ENCODE measurements at places on chromosomes 6 and 20. TPM values are rescaled to one million over a fixed set of nuclear protein-coding genes. Genes with fewer than 3 reads are reported as not detected.

Gene MYO6
- polyA plus RNA-seq = not detected

DNA sequence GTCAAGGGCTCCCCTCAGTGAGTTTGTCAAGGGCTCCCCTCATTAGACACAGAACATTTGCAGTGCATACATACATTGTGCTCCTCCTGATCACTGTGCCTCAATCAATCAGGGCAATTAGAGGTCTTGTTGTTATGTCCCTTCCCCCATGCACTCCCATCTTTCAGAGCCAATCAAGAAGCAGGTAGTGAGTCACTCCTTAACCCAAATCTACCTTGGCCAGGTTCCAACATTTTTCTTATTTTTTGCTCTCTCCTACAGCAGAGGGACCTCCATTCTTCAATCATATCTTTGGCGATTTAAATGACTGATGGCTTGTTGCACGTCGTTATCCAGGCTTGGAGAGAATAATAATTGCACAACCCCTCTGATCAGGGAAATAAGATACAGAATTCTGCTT is 409.9 kb upstream of the SPTLC3 start:
- H3K36me3 ChIP-seq = no peaks in the 10 kb centered on the region
- H3K27me3 ChIP-seq = no peaks in the 10 kb centered on the region
- H3K4me3 ChIP-seq = no peak overlapping the region
- no peak for DNase-seq
- no peaks in the 10 kb centered on the region for H3K4me1 ChIP-seq

Gene ZCCHC3
- 9.2 TPM for polyA plus RNA-seq

Gene FAM210B
- 34.5 TPM for polyA plus RNA-seq

DNA sequence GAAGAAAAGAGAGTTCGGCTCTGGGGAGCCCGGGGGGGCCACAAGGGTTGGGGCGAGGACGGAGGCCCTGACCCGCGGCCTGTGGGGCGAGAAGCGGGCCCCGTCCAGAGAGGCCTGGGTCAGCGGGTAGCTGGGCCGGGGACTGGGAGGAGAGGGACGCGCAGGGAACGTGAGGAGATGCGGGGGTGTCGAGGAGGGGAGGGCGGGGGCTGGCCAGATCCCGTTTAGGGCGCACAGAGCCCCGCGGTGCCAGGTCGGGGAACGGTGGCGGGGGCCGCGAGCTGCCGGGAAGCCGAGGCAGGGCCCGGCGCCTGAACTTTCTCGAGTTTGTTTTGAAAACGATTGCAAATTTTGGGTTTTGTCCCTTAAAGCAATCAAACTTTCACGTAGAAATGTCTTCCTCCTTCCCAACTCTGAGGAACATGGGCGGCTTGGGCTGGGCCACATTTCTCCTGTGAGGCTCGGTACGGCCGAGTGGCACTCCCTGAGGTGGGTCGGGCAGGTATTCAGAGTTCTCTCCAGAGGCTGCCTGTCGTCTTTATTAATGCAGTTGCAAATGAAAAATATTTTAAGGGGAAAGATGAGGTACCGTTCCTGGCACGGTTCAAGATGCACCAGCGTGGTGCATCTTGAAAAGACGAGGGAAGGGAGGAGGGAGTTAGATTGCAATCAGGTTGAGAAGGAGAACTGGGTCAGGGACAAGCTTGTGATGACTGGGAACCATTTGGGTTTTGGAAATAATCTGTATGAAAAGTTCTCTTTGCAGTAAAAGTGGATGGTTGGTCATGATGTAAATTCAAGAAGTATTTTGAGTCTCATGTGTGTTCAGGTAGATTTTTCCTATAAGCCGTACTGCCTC is 972 bp downstream of the RNF8 start:
- no peak overlapping the region for H3K27ac ChIP-seq
- no peaks in the 10 kb centered on the region for H3K36me3 ChIP-seq
- peaks cover 11% of the 10 kb centered on the region for H3K4me1 ChIP-seq
- H3K27me3 ChIP-seq = no peaks in the 10 kb centered on the region

DNA sequence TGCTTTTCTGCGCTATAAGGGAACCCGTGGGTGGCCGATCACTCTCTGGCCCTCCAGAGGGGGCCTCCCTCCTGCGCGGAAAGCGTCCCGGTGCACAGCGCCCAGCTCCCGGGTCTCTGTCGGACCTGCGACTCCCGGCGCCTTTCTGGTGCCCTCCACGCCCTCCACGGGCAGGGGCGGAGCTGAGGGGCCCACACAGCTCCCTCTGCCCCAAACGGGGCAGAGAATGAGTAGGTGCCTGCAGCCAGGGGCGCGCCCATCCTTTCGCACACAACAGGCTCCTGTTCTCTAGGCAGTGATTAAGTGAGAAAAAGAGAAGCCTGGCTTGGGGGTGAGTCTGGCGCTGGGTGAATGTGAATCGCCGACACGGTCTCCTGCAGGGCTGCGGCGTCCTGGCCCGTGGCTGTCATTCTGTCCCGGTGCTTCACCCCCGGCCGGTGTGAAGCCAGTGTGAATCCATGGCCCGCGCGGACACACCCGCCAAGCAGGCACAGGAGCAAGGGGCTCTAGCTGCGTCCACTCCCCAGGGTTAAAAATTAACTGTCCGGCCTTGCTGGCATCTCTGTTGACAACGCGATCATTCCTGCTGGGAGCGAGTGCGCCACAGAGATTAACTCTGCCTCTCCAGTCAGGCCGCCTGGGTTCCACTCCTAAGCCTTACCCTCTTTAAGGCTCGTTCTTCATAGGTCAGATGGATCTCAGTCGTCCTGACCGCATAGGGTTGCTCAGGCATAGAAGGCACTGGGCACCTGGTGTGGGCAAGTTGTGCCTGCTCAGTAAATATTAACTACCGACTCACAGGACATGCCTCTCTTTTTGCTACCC is 88.8 kb downstream of the PCSK2 start:
- H3K27ac ChIP-seq = no peak overlapping the region
- no peaks in the 10 kb centered on the region for H3K36me3 ChIP-seq
- H3K27me3 ChIP-seq = peaks cover 27% of the 10 kb centered on the region
- no peaks in the 10 kb centered on the region for H3K4me1 ChIP-seq

Gene LHFPL5
- not detected for polyA plus RNA-seq

Gene NEU1
- 89.5 TPM for polyA plus RNA-seq

GRCh38 chr20:25547063-25547462 is 38.3 kb downstream of the NINL start:
- no peaks in the 10 kb centered on the region for H3K36me3 ChIP-seq
- no peak overlapping the region for H3K27ac ChIP-seq
- H3K4me1 ChIP-seq = peaks cover 3% of the 10 kb centered on the region
- no peaks in the 10 kb centered on the region for H3K27me3 ChIP-seq

Gene CST2
- not detected for polyA plus RNA-seq

Gene GSTA3
- polyA plus RNA-seq = not detected

Gene LYRM4
- polyA plus RNA-seq = 18.1 TPM

- no peak overlapping the region for H3K27ac ChIP-seq
- DNase-seq = no peak
Observed at GRCh38 chr6:42123379-42124103, 18.9 kb downstream of the C6orf132 start.

GRCh38 chr6:159645640-159646039 is 47.4 kb downstream of the SOD2 start:
- H3K4me3 ChIP-seq = no peak overlapping the region
- DNase-seq = no peak
- H3K36me3 ChIP-seq = no peaks in the 10 kb centered on the region
- H3K27ac ChIP-seq = no peak overlapping the region

DNA sequence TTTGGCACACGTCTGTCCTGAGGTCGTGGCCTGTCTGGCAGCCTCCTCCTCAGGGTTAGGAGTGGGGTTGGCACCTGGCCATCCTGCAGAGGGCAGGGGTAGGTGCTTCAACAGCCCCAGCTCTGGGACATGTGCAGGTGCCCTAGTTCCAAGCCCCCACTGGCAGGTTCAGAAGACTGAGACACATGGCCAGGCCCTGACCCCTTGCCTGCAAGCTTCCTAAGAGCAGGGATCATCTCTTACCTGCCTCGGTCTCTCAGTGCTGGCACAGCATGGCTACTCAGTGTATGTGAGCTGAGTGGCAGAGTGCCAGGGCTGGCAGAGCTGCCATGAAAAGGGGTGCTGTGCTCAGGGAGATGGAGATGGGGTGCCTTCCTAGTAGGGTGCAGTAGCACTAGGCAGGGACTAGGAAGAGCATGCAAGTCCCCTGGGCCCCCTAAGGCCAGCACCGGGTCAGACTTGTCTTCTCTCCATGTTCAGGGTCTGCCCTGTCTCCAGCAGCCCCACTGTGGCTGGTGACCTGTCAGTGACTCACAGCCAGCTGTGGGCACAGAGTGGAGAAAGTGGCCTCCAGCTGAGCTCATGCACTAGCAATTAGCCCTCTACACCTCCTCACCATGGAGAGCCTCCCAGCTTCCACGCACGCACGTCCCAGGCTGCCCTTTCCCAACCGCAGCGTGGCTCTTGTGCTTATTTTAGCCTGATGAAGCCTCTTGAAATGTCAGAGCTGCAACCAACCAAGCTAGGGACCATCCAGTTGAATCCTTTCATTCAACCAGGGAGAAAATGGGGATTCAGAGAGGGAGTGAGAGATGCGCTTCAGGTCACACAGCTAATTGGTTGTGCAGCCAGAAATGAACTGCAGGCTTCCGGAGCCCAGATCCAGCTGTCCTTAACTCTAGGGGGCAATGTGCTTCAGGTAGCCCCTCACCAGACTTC is 116.6 kb downstream of the MRPL14 start:
- H3K27me3 ChIP-seq = peaks cover 26% of the 10 kb centered on the region
- no peak overlapping the region for H3K4me3 ChIP-seq
- peak; percentile 80 for DNase-seq
- peaks cover 22% of the 10 kb centered on the region for H3K4me1 ChIP-seq
- peak overlapping the region; percentile 62 for H3K27ac ChIP-seq
- H3K36me3 ChIP-seq = no peaks in the 10 kb centered on the region

Gene ESR1
- 0.23 TPM for polyA plus RNA-seq

Gene ZNF311
- polyA plus RNA-seq = 0.05 TPM

Gene ENPP5
- not detected for polyA plus RNA-seq

Measured in CD14-positive monocyte (primary cell).